Kasumi-1 (cell line): ENCODE measurements at places on chromosomes 2 and 18.

GRCh38 chr2:68857202-68857845 is 13.9 kb downstream of the BMP10 start:
- peak; percentile 2 for DNase-seq

- no peak for DNase-seq
Measured at GRCh38 chr2:232957657-232958090, 55.4 kb downstream of the NGEF start.

- DNase-seq = no peak
Measured at GRCh38 chr2:241425368-241425767, 69.3 kb downstream of the FARP2 start.

DNA sequence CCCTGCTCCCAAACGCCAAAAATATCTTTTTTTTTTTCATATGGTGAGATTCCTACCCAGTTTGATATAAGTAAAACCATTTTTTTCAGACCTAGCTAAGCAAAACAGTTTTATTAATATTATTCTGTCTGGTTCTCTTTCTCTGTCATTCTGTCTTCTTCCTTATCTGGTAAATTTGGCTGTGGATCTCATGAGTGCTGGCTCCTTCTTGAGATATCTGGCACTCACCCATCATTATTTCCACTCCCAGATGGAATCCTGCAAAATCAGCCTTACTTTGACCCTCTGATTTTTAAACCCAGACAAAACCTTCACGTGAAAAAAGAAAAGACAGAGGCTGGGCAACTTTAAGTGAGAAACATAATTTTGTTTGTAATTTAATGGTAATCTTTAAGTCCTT is 373.6 kb downstream of the NYAP2 start:
- no peak for DNase-seq

DNA sequence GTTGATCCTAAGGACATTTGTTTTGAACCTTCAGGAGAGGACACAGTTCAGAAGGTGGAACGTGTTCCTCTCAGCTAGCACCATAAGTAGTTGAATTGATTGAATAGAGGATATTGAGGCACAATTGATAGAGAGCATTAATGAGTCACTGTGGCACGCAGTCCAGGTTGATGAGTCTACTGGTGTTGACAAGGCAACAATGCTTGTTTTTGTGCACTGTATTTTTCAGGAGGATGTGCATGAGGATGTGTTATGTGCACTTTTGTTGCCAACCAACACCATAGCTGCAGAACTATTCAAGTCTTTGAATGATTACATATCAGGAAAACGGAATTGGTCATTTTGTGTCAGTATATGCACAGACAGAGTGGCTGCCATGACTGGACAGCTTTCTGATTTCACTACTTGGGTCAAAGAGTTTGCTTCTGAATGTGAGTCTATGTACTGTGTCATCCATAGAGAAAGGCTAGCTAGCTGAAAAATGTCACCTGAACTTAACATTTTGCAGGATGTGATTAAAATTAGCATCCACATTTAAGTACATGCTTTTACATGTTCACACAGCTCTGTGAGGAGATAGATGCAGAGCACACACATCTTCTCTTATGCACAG is 140.1 kb upstream of the B3GNT2 start:
- no peak for DNase-seq

GRCh38 chr2:112674229-112674628 is 28.5 kb downstream of the SLC20A1 start:
- peak; percentile 95 for DNase-seq

DNA sequence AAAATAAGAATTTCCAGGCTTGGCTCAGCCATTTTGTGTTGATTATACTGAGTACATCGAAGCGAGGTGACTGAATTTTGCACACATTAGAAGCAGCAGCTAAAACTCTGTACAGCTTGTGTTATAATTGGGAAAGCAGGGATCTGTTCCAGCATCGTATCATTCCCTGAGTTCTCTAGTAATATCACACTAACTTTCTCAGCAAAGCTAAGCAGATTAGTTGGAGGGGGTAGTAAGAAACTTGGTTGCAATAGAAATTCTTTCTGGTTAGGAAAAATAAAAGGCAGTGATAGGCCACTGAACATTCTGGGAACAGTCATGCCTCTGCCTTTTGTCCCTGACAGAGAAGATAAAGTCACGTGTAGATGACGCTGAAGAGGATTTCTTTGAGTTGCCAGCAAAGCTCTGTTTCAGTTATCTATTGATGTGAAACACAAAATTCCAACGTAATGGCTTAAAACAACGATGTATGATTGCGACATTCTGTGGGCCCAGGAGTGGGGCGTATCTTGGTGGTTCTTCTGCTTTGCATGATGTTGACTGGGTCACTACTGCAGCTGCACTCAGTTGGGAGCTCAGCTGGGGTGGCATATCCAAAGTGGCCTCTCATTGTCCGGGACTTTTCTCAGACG is 202.1 kb upstream of the MEX3C start:
- no peak for DNase-seq

DNA sequence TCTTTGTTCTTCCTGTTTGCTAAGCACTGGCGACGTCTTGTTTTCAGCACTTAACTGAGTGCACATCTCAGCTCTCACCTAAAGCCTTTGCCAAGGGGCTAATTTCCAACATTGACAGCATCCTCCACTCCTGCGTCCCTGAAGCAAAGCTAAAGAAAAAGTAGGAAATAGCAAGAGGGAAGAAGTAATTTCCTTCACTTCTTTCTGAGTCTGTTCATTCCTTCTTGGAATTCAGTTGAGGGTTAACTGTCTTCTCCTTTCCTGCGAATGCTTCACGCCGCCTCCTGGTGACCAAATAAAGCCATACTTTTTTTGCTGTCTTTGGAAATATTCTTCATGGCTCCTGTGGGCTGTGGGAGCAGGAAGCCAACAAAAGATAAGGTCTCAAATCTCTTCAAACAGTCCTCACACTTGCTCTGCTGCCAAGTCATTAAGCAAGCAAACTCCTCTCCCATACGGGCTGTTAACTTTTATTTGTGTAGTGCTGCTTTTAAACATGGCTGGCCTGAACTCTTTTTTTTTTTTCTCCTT is 100.9 kb downstream of the DPP10 start:
- DNase-seq = no peak

DNA sequence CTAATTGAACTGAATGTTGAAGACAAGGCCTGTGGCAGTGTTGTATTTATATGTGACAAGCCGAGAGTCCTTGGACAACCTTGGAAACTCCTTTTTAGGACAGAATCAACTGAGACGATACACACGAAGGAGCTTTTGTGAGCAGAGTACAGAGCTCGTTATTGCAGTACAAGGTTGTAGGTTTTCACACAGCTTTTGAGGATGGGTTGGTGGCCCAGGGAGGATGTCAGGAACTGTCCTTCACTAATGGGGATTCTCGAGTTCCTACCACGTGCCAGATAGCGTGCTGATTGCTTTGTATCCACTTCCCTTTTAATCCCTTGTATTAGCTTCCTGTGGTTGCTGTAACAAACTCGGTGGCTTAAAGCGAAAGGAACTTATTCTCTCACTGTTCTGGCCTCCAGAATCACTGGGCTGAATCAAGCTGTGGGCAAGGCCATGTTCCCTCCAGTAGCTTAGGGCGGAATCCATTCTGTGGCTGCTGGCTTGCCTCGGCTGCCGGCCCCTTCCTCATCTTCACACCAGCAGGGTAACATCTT is 20.2 kb downstream of the INPP4A start:
- peak; percentile 97 for DNase-seq

DNA sequence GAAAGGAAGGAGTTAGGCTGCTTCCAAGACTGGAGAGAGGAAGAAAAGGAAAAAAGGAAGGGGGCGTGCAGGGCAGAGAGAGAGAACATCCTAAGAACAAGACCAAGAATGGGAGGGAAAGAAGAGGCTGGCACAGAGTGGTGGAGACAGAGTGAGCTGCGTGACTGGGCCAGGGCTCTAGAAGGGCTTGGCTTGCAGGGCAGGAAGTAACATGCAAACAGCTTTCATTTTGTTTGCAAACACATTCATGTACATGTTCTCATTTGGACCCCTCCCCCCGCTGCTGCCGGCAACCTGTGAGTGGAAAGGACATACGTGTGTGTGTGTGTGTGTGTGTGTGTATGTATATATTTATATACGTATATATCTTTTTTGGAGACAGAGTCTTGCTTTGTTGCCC is 46.8 kb upstream of the DNMT3A start:
- DNase-seq = no peak

- no peak for DNase-seq
Measured at GRCh38 chr2:138942466-138942865, 162.3 kb upstream of the NXPH2 start.

GRCh38 chr2:42973726-42974125 is 181.3 kb upstream of the HAAO start:
- DNase-seq = no peak

- peak; percentile 28 for DNase-seq
Measured at GRCh38 chr2:10239561-10239967, 63.1 kb upstream of the HPCAL1 start.

DNA sequence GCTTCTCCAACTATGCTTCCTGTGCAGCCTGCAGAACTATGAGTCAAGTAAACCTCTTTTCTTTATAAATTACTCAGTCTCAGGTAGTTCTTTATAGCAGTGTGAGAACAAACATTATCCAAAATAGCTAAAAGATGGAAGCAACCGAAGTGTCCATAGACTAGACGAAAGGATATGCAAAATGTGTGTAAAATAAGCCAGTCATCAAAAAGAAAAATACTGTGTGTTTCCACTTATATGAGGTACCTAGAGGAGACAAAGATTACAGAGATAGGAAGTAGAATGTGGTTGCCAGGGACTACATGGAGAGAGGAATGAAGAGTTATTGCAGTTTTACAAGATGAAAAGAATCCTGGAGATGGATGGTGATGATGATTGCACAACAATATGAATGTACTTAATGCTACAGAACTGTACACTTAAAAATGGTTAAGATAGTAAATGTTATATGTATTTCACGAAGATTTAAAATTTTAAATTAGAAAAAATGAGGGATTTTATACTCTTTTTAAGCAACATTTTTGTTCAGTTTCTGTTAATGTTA is 99.3 kb upstream of the FN1 start:
- no peak for DNase-seq
